ENCODE measurements at places on chromosomes 3 and 15.

- no peak for DNase-seq
Observed at GRCh38 chr3:58052373-58053273, 44.4 kb downstream of the FLNB start.

DNA sequence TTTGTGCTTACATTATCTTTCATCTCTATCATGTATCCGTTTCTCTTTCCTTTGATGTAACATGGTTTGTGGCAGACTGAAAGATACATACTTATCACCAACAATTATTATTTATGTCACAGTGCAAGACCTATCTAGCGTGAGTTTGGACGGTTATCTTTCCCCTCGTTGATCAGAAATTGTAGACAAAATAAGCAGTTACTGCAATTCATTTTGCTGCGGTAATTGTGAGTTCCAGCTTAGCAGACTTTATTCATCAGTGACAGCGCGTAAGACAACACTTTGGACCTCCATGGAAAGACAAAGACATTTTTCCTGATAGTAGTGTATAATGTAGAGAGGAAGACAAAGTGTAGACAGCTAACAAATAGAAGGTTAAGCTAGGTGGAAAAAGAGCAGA, 51.0 kb upstream of the UTS2B start:
- no peak for DNase-seq

- no peak for DNase-seq
Observed at GRCh38 chr3:26308454-26308853, 314.1 kb upstream of the LRRC3B start.

DNA sequence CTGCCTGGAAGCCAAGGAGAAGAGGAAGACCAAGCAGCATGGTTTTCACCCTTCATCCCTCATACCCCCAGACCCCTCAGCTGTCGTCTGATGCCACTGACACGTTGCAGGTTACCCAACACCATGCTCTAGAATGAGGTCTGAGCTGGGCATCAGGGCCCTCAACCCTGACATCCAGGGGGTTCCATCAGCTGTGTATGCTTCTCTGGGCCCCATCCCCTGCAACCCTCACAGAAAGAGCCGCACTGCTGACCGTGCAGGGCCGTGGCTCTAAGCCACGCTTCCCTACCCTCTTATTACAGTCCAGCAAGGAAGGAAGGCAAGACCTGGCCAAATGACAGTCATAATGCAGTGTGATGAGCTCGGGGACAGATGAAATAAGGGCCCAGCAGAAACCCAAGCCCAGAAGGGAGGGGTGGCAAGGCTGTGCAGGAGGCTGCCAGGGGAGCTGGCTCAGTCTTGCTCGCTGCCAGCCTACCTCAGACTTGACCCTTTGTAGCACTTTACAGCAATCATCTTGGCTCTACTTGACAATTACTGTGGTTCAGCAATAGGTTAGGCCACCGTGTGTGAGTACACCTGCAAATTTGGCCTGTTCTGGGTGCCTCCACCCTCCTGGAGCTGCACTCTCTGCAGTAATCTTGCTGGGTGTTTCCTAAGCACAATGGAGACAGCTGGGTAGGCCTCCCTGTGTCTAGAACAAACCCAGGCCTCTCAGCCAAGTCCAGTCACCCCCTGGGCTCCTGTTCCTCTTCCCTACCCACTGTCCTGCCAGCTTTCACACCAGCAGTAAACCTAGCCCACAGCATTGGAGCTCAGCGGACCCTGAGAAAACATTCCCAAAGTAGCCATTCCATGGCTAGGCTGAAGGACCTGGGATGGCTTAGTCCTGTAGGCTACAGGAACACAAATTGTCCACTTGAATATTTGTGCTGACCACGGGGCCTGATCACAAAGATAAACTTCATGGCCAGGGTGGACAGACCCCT, 115.3 kb upstream of the NEO1 start:
- no peak for DNase-seq

DNA sequence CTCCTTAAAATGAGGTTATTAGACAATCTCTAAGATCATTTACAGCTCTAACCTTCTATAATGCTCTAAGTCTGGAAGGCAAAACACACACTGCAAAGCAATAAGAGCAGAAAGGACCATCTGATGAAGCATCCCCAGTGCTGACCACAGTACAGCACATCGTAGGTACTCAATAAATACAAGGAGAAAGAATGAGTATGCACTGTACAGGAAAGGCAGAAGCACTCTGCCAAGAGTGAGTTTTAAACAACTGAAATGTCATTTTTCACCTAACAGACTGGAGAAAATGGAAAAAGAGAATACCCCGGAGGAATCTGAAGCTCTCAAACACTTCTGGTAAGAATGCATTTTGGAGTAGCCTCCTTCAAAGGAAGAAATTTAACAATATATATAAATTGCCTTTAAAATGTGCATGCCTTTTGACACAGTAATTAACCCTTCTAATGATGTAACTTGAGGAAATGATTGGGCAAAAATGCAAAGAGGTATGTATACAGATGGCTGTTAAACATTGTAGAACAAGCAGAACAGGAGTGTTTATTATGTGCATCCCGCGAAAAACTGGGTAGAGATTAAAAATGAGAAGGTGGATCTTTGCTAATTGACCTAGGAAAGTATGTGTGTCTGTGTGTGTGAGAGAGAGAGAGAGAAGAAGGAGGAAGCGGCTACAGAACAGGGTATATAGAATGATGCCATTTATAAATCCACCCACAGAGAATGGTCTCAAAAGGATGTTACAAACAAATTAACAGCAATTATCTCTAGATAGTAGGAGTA, 8.0 kb upstream of the OXTR start:
- no peak for DNase-seq

- DNase-seq = peak; percentile 22
Observed at GRCh38 chr15:45185069-45185779, 2.5 kb downstream of the SHF start.

- DNase-seq = peak; percentile 93
Observed at GRCh38 chr3:14550651-14551611, 10.8 kb upstream of the GRIP2 start.

DNA sequence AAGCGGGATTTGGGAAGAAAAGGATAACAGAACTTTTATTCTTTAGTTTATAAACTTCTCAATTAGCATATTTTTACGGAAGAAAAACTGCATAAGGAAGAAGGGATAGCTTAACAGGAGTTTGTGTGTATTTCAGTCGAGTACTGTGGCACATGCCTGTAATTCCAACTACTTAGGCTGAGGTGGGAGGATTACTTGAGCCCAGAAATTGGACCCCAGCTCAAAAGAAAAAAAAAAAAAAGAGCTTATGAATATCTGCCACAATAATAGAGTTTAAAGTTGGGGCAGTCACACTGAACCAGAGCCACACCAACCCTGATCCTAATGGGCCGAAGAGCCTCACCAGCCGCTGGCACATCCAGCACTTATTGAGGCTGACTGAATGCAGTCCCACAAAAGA, 31.1 kb downstream of the CHAC1 start:
- no peak for DNase-seq

GRCh38 chr3:186514296-186515002, 29.7 kb downstream of the CRYGS start:
- no peak for DNase-seq

- DNase-seq = no peak
Observed at GRCh38 chr3:65524584-65524983, 514.1 kb downstream of the MAGI1 start.
